ENCODE measurements at places on chromosomes 4 and X.

GRCh38 chr4:75671802-75672421 is 1.3 kb downstream of the G3BP2 start:
- no peak for DNase-seq

GRCh38 chrX:53831662-53832635 is 145.4 kb upstream of the HUWE1 start:
- peak; percentile 69 for DNase-seq

GRCh38 chrX:1601768-1602085 is 10.3 kb downstream of the AKAP17A start:
- no peak for DNase-seq

DNA sequence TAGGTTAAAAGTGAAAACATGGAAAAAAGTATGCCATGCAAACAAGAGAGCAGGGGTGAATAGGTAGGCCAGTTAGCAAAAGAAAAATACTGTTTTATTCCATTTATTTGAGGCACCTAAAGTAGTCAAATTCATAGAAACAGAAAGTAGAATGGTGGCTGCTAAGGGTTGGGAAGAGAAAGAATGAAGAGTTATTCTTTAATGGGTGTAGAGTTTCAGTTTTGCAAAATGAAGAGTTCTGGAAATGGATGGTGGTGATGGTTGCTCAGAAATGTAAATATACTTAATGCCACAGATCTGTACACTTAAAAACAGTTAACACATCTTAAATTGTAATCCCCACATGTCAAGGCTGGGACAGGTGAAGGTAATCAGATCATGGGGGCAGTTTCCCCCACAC is 29.7 kb downstream of the PARM1 start:
- DNase-seq: no peak

GRCh38 chr4:159395693-159396092 is 292.8 kb downstream of the RAPGEF2 start:
- DNase-seq: no peak

GRCh38 chr4:55635282-55635681 is 816 bp downstream of the NMU start:
- no peak for DNase-seq

All from activated CD4-positive, alpha-beta T cell treated with anti-CD3 and anti-CD28 coated beads, Interleukin-2, amount 50 U/mL, for 16 hours (primary cell).